Stimulated activated CD4-positive, alpha-beta T cell treated with anti-CD3 and anti-CD28 coated beads, Interleukin-1b, Interleukin-23, amount 100 ng/mL, for 48 hours (primary cell): ENCODE measurements at places on chromosomes 16 and 17.

DNA sequence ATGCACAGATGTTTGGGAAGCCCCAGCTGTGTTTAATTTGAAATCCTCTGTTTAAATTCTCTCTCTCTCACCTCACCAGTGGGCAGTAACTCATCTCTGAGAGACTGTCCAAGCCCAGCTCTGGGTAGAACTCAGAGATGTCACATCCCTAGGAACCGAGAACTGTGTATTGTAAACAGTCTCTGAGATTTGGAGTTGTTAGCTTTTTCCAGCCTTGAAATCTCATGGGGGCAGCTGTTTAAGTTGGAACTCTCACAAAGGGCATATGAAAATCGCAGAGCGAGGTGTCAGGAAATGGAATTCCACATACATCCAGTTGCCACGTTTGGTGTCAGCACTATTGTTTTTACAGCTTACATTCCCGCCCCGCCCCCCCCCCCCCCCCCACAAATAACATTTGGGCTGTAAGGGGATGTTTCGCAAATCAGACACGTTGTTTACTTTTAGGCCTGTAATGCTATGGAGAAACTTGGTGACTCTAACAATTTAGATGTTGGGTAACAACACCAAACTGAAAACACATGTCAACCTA is 34.3 kb downstream of the VPS35L start:
- no peak for DNase-seq

GRCh38 chr17:34720760-34721159 is 141.4 kb downstream of the TMEM132E start:
- no peak for DNase-seq

DNA sequence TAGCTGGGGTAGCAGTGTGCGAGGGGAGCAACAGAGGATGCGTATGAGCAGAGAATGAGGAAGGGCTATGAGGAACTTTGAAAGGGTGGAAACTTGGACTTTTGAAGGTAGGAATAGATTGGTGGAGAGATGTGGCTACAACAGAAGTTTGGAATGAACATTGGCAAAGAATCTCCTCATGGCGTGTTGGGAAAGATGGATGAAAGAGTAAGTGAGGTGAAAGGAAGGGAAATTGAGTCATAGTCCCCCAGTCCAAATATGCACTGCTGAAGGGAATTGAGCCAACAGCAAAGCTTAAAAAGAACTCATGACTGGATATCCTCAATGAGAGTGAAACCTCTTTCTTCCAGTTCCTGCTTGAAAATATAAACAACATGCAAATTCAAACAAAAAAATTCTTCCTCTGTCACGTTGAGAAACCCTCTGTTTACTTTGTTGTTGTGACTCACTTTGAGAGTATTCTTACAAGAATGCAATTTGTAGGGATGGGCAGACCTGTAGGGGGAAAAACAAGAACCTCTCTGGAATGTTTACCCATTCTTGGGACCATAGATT is 313.2 kb upstream of the KCNJ16 start:
- DNase-seq = no peak

- DNase-seq = no peak
Observed at GRCh38 chr16:51461255-51461654, 310.2 kb upstream of the SALL1 start.

DNA sequence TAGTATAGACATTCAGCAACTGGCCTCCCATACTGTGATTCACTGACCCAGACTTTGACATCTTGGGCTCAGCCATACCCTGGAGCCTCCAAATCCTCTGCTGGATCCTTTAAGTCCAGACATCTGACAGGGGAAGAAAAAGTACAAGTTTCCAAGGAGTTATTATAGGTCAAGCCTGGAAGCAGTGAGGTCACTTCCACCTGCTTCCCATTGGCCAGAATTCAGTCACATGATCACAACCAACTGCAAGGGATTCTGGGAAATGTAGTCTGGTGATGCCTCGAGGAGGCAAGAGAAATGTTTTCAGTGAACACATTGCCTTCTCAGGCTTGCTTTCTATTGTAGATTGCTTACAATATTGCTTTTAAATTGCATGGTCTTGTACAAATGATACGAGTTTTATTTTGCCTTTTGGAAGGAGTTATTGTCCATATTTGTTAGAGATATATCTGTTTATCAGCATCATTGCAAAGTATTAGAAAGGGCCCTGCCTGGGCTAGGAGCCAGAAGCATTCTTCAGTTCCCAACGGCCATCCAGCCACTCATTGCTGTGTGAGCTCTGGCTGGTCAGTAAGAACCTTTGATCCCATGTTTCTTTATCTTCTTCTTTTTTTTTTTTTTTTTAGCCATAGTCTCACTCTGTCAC is 696.9 kb downstream of the WWOX start:
- DNase-seq = peak; percentile 30

- DNase-seq = no peak
Observed at GRCh38 chr17:2936771-2937321, 126.6 kb downstream of the OR1D5 start.

DNA sequence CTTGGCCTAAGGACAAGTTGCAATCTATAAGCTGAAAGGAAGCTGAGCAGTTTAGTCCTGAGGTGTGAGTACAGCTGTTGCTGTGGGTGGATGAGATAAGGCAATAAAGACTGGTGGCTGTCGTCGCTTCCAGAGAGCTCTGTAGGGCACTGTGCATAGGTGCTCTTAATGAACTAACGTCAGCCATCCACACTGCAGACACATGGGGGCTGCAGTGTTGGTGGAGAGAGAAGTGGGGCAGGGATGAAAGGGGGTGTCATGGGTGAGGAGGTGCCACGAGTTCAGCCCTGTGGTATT is 139.9 kb upstream of the IRX3 start:
- DNase-seq = no peak

GRCh38 chr16:29992344-29992967 is 3.0 kb downstream of the HIRIP3 start:
- DNase-seq = no peak

- DNase-seq = no peak
Observed at GRCh38 chr17:2916461-2916860, 120.2 kb downstream of the RAP1GAP2 start.

GRCh38 chr17:68319410-68320162 is 28.3 kb downstream of the ARSG start:
- DNase-seq = no peak
